ENCODE measurements at places on chromosomes 7 and 10.

GRCh38 chr7:125195156-125195555 is 265.5 kb upstream of the POT1 start:
- DNase-seq: no peak

GRCh38 chr7:26532471-26532870 is 240.8 kb downstream of the SNX10 start:
- no peak for DNase-seq

DNA sequence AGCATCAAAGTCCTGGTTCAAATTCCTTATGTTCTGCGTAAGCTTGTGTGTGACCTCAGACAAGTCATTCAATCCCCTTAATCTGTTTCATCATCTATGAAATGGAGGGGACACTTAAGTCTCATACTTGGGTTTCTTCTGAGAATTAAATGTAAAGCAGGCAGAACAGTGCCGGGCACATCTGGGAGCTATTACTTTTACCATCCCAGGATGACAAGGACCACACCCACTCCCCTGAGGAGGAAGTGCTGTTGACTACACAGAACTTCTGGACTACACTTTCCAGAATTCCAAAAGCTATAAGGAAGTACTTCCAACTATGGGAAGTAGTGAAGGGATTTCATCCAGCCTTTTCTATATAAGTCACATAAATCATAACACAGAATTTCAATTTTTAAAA is 294.9 kb downstream of the IPMK start:
- DNase-seq: no peak

DNA sequence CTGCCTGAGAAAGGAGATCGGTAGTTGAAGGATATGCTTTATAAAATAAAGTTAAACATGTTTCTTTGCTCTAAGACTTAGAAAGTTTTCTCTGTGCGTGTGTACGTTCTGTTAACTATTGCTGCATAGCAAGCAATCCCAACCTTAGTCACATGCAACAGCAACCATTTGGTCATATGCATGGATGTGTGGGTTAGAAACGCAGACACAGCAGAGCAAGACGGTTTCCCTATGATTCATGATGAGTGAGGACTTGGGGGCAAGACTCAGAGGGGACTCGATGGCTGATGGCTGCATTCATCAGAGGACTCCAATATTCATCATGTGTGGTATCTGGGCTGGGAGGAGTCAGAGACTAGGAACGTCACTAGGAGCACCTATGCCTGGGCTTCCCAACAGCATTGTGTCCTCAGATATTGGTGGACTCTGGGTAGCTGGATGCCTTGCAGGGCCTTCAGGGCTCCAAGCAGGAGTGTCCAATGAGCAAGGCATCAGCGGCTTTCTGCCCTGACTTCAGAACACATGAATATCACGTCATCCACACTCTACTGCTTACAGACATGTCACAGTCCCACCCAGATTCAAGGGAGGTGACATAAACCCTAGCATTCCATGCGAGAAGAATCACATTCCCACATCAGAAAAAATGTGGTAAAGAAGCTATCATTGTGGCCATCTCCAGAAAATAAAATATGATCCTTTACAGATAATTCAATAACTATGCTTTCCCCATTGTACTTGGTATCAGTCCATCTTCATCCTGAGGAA is 731.2 kb downstream of the TNS3 start:
- DNase-seq: no peak

DNA sequence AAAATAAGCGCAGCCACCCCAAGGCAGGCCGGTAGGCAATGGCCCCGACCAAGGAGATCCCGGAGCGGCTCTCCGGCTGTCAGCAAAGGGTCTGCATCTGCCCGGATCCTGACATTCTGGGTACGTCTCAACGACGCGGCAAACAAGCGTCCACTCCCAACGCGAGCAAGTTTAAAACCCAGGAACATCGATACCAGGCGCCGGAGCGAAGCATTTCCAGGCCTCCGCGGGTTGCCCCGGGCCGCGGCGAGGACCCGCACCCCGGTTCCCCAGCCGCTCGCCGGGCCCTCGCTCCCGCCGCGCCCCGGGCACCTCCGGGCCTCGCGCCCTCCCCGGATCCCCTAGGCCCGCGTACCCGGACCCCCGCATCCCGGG is 453 bp downstream of the URGCP start:
- no peak for DNase-seq

GRCh38 chr7:132398253-132398925 is 177.9 kb downstream of the PLXNA4 start:
- DNase-seq: no peak

DNA sequence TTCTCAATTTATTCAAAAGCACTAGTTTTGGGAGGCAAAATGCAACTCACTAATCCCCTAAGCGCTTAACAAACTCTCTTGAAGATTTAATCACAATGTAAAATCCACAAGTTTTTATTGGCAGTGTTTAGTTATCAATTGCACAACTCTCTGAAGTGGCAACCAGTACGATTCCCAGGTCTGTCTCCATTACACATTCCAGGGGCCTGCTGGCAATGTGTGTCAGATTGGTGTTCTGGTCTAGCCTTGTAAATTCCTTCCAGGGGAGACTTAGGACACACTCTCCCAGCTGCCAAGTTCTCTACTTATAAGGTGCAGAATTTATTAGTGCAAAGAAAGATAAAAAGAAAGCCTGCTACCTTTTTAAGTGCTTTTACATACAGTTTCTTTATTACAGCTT is 164.7 kb upstream of the HPS1 start:
- DNase-seq: no peak

DNA sequence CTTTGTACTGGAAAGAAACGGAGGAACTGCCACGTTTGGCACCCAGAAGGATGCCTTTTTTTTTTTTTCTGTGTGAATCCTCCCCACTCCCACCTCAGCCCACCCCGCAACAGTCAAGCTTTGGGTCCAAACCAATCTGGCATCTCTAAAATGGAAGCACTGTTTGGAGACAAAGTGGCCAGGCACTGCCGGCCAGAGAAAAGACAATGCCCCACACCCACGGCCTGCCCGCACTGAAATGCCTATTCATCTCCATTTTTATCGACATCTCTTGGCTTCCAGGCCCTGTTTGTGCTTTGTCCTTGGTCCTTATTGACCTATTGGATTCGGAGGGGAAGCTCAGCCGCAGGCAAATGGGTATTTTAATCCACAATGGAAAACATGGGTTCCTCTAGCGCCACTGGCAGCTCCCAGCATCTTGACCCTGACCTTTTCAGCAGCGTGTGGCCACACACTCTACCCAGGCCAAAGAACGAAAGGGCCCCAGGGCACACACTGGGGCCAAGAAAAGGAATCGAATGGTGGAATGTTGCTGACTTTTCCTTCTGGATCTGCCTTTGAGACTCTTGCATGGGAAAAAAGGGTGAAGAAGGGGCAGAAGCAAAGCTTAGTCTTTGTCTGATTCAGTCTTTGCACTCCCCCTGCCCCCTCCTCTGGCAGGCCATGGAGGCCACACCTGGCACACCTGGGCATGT is 162.6 kb upstream of the CDCA7L start:
- DNase-seq: no peak

DNA sequence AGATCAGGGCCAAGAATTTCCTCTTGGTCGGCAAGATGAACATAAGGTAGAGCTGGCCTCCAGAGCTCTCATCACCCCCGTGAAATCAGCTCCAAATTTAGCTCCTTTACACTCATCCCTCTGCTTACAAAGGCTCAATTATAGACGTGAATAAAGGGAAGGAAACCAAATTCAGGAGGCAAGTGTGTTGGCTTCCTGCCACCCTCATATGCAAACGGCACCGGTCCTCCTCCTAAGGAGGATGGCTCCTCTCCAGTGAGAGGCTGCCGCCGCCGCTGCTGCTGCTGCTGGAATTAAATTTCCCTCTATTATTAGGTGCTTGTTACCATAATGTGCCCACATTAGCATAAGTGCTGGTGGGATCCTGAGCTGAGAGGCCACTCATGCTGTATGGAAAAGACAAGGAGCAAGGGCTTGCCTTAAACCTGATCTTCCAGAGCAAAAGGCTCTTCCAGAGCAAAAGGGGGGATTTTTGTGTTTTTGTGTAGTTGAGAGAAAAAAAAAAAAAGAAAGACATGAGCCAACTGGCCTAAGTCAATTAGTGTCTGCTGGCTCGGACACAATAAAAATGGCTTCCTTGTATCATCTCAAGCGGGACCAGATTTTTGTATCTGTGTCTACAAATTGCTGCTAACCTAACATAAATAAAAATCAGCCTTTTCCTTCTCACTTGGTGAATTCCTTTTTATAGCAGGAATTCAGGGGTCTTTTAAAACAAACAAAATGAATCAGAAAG is 68.4 kb downstream of the CDHR3 start:
- no peak for DNase-seq

DNA sequence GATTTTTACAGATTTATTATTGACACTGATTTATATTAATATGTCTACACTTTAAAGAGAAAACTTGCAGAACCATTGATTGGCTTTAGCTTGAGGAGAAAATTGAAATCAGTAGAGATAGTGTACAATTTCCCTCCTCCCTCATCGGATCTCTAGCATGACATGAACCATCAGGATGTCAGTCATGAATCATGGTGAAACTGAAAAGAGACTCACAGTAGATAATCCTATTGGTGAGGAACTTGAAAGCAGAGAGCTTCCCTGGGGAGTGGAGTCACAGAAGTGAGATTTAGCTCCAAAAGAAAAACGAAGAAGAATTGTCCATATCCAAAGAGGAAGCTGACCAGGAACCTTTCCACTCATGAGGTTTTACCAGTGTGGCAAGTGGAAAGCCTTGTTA is 346.8 kb downstream of the ABCA13 start:
- DNase-seq: no peak

GRCh38 chr10:13690281-13690825 is 103.6 kb downstream of the PRPF18 start:
- no peak for DNase-seq

DNA sequence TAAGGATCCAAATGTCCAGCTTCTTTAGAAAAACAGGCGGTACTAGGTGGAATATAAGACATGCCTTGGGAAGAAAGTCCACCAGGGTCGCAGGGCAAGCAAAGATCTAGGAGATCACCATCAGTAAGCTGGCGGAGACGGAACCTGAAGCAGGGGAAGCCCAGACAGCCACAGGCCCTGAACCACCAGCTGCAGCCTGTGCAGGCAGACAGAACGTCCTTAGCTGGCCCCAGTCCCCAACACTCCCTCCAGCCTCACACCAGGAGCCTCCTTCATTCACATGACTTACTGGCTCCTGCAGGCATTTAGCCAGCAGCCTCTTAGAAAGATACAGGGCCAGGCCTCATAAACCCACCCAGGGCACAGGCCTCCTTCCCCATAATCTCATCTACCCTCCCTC is 17.4 kb downstream of the RGS10 start:
- DNase-seq: no peak

DNA sequence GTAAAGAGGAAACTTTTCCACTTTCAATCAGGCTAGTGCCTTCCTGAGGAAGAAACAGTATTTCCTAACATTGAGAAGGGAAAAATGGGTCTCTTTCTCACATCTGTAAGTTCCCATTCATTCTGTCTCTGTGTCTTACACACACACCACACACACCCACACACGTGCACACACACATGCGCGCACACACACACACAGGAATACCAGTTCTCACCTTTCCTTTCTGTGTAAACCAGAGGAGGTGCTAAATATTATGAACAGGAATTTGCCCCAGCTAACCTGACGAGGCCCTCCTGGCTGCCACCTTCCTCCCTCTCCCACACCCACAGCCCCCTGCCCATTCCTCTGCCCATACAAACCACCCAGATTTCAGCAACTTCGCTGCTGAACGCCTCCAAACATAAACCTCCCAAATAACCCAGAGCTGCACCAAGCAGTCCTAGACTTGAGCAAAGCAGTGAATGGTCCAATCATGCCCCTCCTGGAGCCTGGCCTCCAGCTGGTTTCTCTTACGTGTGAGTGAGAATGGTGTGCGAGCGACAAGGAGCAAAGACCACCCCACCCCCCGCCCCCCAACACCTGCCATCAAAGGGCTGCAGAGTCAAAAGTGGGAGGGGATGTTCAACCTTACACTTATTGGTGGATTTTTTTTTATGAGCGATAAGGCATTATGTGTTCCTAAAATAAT is 190.5 kb downstream of the HECW1 start:
- no peak for DNase-seq

- no peak for DNase-seq
Observed at GRCh38 chr7:3304131-3304530, 3.1 kb downstream of the SDK1 start.

- DNase-seq: no peak
Observed at GRCh38 chr10:47240173-47240572, 59.8 kb upstream of the GDF10 start.

DNA sequence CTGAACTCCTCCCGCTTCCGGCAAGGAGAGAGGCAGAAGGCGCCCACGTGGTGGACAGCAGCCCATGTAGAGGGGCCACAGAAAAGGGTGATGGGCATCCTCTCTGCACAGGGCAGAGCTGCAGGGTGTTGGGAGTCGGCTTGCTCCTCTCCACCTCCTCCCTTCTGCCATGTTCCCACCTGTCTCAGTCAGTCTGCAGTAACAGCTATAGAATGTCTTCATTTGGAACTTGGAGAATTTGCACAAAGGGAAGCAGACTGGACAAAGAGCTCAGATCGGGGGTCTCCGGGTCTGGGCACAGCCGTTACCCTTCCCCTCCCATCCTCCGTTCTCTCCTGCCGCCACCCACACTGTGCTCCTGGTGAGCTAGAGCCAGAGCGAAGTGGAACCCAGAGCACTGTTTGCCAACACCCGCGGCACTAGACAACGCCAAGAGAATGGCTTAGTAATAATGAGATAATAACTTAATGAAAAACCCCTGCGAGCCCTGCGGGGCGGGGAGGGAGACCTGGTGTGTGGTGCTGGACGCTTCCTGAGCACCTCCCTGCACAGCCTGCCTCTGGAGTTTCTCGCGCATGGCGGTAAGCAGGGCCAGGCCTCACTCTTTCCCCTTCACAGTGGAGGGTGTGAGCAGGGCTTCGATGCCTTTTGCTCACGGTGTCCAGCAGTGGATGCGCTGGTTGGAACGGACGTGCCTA is 254.7 kb downstream of the PAXIP1 start:
- DNase-seq: no peak

- DNase-seq: no peak
Observed at GRCh38 chr10:3472287-3473051, 299.9 kb upstream of the PITRM1 start.

GRCh38 chr7:2820508-2820934 is 23.6 kb downstream of the GNA12 start:
- DNase-seq: no peak
